ENCODE measurements at places on chromosomes 2 and 18. TPM values are rescaled to one million over a fixed set of nuclear protein-coding genes. Genes with fewer than 3 reads are reported as not detected.

COL6A3 gene
- 278 TPM for polyA plus RNA-seq

TNS1 gene
- polyA plus RNA-seq, result 72.4 TPM

HK2 gene
- polyA plus RNA-seq, result 13.0 TPM

CRYGC gene
- not detected for polyA plus RNA-seq

AQP4 gene
- polyA plus RNA-seq, result 0.72 TPM

AQP12B gene
- 0.51 TPM for polyA plus RNA-seq

PARD3B gene
- polyA plus RNA-seq, result 33.1 TPM

GRCh38 chr2:151297882-151298281, 8.4 kb upstream of the NMI start:
- DNase-seq, result no peak

GRCh38 chr2:95008306-95008705, 17.2 kb upstream of the MAL start:
- no peak for DNase-seq

DNA sequence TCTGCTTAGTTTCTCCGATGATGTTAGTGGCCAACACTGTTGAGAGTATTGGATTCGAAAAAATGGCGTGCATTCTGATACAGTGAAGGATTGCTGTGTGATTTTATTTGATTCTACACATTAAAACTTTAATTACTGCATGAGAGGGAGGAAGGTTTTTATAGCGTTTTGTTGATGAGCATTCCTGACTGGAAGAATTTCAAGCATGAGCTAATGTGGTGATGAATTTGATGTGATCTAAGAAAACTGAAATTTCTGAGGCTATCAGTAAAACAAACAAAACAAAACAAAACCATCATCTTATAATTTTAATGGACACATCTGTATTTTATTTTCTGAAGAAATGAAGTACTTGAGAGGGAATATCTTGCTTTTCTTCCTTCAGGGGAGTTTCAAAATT, 59.6 kb downstream of the ITGB6 start:
- no peak for DNase-seq

DNA sequence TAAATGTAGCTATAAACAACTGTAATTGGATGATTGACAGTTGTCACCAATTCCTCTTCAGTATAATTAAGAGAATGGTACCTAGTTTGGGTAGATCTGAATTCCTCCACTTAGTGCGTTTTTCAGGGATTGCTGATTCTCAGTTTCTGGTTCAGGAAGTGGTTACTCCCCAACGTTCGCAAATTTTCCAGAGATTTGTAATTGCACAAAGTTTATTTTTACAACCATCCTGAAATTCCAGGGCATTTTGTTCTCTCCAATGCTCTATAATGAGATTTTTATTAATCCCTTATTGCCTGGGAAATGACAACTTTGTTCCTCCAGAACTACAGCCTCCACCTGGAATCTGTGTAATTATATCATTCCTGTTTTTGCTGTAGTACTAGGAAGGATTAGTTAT, 710.6 kb upstream of the ZEB2 start:
- no peak for DNase-seq

- no peak for DNase-seq
These were observed 862.5 kb upstream of the ID2 start for GRCh38 chr2:7819316-7819715.

DNA sequence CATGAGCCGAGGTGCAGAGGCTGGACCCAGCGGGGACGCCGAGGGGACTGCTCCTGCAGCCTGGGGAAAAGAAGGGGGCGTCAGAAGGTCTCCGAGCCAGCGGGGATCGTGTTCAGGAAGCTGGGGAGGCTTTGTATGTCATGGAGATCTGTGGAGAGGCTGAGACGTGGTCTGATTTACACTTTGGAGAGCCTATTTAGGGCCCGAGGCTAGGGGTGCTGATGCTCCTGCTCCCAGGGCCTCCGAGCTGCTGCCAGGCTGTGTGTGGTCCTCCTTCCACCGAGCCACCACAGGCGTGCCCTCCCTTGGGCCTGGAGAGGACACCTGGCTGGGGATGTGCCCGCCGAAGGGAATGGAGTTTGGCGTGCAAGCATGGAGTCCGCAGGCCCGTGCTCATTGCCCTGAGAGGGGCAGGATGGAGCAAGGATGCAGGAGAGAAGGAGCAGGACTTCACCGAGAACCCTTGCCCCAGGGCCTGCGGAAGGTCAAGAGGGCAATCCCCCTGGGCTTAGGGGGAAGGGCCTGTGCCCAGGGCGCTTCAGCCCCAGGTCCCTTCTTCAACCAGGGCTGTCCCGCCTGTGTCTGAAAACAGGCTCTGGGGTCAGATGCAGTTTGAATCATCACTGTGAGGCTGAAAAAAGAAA, 252.5 kb downstream of the VAPA start:
- DNase-seq, result no peak

DNA sequence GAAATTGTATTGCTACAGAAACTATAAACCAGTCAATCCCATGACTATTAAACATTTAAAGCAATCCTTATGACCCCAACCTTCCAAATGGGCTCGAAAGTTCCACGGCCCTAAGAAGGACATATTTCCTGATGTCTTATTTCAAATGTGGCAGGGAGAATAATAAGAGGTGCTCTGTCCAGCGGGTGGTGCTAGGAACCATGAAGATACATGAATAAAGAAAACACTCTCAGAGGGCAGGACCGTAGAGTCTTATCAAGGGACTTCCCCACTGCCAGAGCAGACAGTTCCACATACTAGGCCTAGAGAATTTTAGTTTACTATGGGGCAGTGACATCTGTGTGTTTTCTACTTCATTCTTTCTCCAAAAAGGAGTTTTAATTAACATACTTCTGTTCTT, 187.1 kb upstream of the PIK3C3 start:
- DNase-seq, result no peak

- no peak for DNase-seq
These were observed 6.8 kb downstream of the ZCCHC2 start for GRCh38 chr18:62529597-62529996.

Data from renal cortex interstitium (tissue), 15 donors.